CD4-positive, alpha-beta T cell treated with Interleukin-12 subunit alpha and Interleukin-12 subunit beta, for 1 hour (primary cell): ENCODE measurements at places on chromosomes 16 and 17.

- no peak for DNase-seq
These were observed 45.5 kb upstream of the RBBP6 start for GRCh38 chr16:24493821-24494220.

- DNase-seq = no peak
These were observed 5.9 kb downstream of the BAIAP2 start for GRCh38 chr17:81040791-81041337.

GRCh38 chr17:20213449-20213848 is 204.3 kb downstream of the SPECC1 start:
- no peak for DNase-seq

DNA sequence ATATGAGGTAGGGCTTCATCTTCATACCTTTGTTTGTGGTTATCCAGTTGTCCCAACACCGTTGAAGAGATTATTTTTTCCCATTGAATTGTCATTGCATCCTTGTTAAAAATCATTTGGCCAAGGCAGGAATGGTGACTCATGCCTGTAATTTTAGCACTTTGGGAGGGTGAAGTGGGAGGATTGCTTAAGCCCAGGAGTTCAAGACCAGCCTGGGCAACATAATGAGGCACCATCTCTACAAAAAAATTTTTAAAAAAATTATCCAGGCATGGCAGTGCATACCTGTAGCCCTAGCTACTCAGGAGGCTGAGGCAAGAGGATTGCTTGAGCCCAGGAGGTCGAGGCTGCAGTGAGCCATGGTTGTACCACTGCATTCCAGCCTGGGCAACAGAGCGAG is 223.9 kb downstream of the TANC2 start:
- no peak for DNase-seq

DNA sequence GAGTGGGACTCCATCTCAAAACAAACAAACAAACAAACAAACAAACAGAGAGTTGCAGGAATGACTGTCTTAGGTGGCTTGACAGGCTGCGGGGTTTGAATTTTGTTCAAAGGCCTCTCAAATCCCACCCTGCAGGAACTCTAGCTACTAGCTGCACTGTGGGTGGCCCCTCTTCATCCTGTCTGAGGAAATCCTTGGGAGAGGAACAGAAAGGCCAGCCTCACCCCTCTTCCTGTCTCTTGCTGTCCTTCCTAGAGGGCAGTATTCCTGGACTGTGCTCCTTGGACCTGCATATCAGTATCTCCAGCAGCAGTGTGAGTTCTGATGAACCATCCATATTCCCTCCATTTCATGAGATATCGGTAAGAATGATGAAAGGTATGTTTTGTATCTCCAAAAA is 2.0 kb upstream of the CCDC92B start:
- no peak for DNase-seq

DNA sequence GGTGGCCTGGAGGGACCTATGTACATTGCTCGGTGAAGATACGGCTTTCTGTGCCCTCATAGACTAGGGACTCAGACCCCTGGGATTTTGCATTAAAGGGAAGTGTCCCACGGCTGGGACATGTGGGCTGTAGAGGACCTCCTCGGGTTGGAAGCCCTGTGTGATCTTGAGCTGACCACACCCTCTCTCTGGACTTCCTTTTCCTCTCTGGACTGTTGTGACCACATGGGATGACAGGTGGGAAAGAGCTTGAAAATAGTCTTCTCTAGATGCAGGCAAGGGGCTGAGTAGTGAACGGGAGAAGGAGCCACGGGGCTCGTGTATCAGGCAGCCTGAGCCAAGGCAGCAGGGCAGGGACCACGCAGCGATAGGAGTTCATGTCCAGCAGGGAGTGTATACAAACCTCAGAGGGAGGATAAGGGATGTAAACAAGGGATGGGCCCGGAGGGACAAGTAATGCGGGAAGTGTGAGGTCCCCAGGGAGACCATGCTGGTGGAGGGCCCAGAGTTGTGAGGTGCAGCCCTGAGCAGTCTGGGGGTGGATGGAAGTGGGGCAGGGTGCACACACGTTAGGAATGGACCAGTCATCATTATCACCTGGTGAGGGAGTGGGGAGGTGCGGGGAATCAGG is 4.5 kb upstream of the SLC4A1 start:
- DNase-seq = no peak

DNA sequence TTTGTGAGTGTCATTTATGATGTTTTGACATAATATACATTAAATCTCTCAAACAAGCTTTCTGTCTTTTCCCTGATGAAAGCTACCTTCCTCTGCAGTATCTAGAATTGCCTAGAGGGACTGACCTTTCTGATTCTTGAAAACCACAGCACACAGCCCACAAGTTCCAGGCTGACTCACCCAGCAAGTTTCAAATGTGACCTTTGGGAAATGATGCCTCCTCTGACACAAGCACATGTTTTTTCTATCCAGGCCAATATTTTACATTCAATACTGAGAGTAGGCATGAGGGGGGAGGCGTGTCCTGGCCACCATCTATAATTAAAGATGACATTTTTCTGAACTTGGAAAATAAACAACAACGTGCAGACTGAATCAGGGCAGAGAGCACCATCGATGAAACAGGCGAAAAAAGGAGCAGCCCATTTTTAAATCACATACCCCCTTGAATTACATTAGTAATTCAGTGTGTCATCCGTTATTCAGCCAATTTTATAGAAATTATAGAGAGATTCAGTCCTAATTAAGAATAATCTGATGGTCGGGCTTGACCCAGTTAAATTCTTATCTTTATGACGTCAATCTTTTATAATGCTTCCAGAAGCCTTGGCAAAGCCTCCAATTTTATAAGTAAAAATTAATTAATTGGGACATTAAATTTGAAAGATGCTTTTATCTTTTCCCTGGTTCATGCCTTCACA is 292.6 kb upstream of the CDH11 start:
- no peak for DNase-seq

GRCh38 chr17:3867606-3868005 is 21.6 kb upstream of the NCBP3 start:
- DNase-seq = no peak

DNA sequence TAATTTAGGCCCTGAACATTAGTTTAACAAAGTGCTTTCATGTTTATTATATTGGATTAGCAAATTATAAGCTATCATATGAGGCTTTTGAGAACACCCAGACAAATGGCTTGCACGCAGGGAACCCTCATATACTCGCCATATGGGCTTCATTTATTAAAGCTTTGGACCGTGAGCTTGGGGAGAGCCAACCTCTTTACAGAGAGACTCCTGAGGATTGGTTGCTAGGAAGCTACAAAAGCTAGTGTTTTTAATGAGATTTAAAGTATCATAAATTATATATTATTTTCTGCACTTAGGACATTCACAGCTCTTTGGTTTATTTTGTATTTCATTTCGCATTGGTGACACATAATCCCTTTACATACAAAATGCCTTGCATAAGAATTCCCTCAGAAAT is 193.8 kb upstream of the TOX3 start:
- no peak for DNase-seq

- DNase-seq = no peak
These were observed 20.8 kb upstream of the PLLP start for GRCh38 chr16:57305159-57305811.

- no peak for DNase-seq
These were observed 34.9 kb downstream of the BCO1 start for GRCh38 chr16:81273223-81273950.

GRCh38 chr16:77289331-77289809 is 90.2 kb downstream of the SYCE1L start:
- DNase-seq = no peak

GRCh38 chr16:557463-558297 is 2.5 kb upstream of the PRR35 start:
- DNase-seq = no peak

- DNase-seq = no peak
These were observed 8.5 kb upstream of the PSMD7 start for GRCh38 chr16:74288065-74288464.

GRCh38 chr17:67474081-67474661 is 97.1 kb downstream of the PITPNC1 start:
- DNase-seq = no peak

DNA sequence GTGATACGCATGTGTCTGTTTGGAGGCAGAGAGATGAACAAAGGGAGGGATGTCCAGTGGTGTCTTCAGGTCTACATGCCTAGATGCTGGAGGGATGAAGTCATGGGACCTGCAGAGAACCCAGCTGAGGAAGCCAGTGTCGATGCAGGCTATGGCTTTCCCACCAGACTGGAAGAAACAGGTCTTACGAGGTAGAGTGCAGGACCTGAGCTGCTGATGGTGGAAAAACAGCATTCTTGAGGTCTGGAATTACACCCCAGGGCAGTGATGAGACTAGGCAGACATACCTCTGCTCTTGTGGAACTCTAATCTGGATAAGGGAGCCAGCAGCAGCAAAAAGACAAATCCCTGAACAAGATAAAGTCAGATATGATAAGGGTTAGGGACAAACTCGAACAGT is 37.4 kb downstream of the ARSG start:
- no peak for DNase-seq

GRCh38 chr16:74560912-74561311 is 46.0 kb downstream of the GLG1 start:
- DNase-seq = no peak

DNA sequence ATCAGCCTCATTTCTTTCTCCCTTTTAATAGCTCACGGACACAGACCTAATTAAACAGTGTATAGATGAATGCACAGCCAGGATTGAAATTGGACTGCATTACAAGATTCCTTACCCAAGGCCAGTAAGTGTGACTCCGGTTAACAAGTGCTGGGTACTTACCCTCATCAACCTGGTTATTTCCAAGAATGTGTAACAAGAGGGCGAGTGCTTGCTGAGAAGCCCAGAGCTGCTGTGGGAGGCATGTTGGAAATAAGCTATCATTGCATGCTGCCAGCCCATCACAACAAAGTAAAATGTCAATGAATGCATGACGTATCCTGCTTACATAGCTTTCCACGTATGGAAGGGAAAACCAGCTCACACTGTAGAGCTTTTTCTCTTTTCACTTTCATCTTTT is 19.5 kb downstream of the LYRM1 start:
- no peak for DNase-seq

DNA sequence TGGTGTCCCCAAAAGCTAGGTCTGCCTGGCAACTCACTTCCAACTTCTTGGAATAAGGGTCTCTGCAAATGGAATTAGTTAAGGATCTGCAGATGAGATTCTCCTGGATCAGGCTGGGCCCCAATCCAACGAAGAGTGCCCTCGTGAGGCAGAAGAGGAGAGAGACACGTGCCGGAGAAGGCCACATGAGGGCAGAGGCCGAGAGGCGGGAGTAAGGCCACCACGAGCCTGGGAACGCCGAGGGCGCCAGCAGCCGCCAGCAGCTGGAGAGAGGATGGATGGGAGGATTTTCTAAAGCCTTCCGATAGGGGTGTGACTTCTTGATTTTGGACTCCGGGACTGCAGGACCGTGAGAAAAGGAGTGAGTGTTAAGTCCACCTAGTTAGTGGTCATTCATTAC is 76.3 kb downstream of the JPH3 start:
- DNase-seq = no peak

- no peak for DNase-seq
These were observed 167.1 kb upstream of the MAF start for GRCh38 chr16:79767421-79768275.

- no peak for DNase-seq
These were observed 119.8 kb downstream of the PRKCA start for GRCh38 chr17:66422186-66422585.

DNA sequence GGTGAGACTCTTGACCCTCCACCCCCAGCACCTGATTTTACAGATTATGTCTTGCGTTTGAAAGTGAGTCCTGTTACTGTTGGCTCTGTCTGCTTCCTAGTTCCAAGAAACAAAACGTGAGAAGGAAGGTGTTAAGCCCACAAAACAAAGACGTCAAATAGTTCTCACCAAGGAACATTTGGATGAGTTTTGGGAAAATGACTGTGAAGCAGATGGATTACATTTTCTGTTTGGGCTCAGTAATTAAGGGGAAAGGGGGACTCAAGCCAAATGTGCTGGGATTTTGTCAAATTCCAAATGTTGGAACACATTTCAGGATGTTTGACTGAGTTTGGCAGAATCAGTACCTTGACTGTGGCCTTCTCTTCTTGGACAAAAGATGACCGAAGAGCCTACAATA is 71.2 kb downstream of the PCTP start:
- no peak for DNase-seq

- peak; percentile 85 for DNase-seq
These were observed 627 bp upstream of the TSPOAP1 start for GRCh38 chr17:58329035-58329809.

DNA sequence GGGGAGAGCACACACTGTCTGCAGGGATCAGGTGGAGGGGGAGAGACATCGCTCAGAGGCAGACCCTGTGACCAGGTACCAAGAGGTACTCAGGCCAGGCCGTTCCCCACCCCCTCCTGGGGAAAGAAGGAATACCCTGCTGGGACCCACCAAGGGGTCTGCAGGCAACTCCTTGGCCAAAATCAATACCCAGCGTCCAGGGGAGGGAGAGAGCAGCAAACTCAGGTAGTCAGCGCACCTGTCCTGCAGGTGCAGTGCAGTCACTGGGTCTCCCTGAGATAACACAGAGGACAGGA is 57.5 kb upstream of the DOC2B start:
- no peak for DNase-seq

DNA sequence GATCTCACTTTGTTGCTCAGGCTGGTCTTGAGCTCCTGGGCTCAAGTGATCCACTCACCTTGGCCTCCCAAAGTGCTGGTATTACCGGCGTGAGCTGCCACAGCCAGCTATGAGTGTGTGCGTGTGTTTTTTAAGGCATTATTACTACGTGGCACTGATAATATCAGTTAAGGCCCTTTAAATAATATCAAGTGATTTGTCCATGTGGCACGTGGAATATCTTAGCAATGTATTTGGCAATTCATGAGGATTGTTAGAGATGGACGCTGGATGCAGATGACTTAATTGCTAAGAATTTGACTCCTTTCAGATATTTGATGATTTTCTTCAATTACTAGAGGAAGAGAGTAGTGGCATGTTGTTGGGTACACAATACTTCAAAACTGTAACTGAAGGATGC is 25.5 kb upstream of the PMP22 start:
- DNase-seq = no peak

DNA sequence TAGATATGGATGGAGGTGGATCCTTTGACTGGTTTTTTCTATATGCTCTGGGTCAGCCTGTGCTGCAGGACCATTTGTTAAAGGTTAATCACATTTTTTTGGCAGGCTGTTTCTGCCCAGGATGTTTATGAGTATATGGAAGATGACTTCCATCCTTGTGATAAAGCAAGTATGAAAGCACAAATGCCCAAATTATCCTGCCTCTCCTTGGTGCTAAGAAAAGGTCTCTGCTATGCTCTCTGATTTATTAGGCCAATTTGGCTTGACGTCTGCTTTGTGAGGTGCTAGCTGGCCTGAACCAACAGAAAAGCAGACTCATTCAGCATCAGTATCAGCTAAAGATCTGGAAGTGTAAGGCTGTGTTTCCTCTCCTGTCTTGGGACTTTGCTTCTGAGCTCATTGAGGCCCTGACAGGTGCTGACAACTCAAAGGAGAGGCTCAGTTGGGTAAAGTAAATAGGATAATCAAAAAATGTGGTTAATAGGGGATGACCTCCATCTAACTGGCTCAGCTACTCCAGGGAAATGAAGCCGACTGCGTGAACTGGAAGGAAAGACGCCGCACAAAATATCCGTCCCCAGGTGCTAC is 15.2 kb downstream of the ANKRD40 start:
- DNase-seq = no peak
